Activated CD8-positive, alpha-beta memory T cell treated with anti-CD3 and anti-CD28 coated beads, Interleukin-2, amount 50 U/mL, for 48 hours (primary cell): ENCODE measurements at places on chromosomes 13 and 19.

GRCh38 chr13:77514336-77514726 lies 21.2 kb upstream of the SCEL start:
- no peak for DNase-seq

DNA sequence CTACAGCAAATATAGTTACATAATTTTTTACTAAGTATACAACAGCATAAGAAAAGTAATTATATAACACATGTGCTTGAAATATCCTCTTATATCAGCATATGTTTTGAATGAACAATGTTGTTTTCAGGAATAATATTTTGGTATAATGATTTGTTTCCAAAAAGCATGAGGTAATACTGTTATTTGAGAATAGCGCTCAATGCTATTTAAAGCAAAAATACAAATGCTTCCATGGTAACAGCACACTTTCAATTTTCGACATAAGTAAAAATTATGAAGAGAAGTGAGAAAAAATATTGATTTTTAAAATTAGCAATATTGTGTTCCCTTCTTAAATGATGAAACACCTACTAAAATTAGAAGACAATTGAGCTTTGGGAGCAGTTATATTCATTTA lies 715.9 kb upstream of the ATXN8OS start:
- DNase-seq = no peak

DNA sequence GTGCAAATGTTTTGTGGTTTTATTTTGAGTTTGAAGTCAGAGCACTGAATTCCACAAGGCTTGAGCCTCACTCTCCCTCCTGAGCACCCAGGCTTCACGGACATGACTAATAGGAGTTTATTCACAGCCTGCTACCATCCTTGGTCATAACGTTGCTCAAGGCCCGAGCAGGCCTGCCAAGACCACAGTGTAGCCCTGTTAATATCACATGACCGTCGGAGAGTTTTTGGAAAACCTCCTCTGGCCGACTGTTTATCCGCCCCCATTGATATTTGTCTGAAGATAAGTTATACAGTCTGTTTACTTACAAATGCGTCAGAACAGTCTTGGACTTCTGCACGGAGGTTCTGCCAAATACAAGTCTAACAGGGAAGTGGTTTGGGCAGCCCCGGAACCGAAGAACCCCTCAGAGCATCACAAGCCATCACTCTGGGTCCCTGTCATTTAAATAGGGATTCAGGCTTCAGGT lies 89.9 kb downstream of the COL4A2 start:
- no peak for DNase-seq

DNA sequence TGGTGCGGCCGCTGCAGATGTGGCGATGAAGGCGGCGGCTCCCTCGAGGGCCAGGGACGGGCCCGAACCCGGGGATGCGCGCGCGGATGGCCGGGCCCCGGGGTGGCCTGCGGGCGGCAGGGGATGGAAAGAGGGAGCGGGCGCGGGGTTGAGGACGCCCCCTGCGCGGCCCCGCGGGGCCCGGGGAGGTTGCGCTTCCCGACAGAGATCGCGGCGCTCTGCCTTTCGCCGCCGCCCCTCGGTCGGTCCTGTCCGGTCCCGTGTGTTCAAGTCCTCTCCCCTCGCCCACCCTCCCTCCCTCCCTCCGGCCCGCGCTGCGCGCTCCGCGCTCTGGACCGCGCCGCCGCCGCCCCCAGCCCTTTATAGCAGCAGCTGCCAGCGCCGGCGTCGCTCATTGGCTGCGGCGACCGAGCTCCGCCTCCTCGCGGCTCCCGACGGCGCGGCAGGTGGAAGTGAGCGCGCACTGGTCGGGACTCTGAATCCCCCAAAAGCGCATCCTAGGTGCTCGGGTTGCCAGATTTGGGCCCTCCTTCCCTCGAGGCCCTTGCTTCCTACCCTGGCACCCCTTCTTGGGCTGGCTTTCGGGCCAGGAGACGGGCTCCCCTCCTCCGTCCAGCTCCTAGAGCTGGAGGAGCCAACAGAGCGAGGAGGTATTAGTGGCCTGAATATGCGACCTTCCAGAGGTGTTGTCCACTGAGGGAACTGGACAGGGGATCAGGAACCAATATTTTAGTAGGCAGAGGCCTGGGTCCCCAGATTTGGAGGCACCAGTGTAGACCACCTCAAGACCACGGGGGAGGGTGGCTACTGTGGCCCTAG lies at the start of gene ELAVL3:
TSS of gene ELAVL3 (minus strand) at position 332 of the 819 bp plus-strand sequence. CDS start 438 bp downstream, outside the sequence.
- DNase-seq = no peak

- no peak for DNase-seq
These were observed 637 bp downstream of the RANBP3 start for GRCh38 chr19:5977222-5977784.

DNA sequence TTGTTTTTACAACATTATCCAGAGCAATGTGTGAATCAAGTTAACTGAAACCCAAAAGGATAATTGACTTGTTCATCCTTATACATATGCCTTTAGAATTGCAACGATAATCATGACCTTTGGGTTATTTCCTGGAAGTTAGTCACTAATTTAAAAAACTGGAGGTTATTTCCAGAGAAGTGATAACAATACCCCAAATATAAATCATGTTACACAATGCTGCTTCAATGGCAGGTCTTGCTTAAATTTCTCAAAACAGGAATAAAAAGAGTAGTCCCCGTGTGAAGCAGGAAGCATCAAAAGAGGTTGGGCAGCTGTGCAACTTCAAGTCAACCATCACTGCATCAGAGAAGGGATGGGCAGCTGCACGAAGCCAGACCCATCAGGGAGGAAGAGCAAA lies 134.4 kb downstream of the EFNB2 start:
- DNase-seq = no peak

DNA sequence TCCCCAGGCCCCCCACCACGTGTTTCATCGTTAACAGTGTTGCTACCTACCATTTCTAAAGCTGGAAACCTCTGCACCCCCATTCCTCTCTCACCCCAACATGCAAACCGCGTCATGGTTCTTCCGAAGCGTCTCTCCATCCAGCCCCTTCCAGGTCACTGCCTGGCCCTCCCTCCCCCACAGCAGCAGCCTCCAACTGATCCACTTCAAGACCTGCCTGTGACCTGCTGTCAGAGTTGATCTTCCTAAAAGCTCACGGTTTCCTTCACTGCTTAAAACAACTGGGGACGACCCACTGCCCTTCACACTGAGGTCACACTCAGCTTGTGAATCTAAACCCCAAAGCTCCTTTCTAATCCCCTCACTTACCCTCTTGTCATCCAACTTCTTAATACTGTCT lies 47.7 kb downstream of the STK24 start:
- DNase-seq = no peak

DNA sequence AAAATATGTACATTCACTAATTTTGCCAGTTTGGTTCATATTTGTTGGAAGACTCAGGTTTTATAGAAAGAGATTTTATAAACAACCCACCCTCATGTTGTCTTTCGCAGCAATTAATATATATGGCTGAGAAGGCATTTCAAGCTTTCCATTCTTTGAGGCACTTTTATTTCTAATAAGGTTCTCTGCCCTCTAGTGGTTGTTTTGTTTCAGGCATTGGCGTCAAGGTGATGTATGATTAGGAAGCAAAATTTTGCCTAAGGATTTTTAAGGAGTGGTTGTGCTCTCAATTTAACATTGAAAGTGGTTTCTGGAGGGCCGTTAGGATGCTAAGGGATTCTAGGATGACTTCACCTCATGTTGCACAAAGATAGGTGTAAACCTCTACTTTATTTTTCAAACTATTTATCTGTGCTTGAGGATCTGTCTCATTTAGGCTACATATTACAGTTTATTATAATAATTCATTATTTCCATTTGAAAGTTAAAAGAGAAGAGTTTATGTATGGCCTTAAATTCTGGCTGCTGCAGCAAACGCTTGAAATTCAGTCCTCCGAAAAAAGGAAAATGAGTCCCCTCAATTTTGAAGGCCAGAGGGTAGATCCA lies 35.9 kb downstream of the OXGR1 start:
- no peak for DNase-seq

GRCh38 chr13:35552172-35552844 lies 75.8 kb upstream of the MAB21L1 start:
- DNase-seq = no peak

DNA sequence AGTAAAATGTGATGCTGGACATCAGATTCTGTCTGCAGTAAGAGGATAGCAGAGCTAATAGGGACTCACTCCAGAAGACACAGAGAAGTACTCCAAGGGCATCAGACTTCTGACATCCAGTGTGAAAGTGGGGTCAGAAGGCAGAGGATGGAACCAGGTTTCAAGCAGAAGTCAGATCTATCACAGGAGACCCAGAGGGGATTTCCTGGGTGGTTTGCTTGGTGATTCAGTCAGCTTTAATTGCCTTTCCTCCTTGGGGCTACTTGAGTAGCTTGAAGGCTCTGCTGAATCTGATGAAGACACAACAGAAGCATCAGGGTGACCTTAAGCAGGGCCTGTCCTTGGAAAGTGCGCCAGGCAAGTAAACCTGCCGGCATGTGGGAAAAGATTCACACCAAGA lies 300.6 kb downstream of the COG6 start:
- DNase-seq = no peak

GRCh38 chr13:23456437-23457210 lies 23.1 kb upstream of the SACS start:
- DNase-seq = no peak

DNA sequence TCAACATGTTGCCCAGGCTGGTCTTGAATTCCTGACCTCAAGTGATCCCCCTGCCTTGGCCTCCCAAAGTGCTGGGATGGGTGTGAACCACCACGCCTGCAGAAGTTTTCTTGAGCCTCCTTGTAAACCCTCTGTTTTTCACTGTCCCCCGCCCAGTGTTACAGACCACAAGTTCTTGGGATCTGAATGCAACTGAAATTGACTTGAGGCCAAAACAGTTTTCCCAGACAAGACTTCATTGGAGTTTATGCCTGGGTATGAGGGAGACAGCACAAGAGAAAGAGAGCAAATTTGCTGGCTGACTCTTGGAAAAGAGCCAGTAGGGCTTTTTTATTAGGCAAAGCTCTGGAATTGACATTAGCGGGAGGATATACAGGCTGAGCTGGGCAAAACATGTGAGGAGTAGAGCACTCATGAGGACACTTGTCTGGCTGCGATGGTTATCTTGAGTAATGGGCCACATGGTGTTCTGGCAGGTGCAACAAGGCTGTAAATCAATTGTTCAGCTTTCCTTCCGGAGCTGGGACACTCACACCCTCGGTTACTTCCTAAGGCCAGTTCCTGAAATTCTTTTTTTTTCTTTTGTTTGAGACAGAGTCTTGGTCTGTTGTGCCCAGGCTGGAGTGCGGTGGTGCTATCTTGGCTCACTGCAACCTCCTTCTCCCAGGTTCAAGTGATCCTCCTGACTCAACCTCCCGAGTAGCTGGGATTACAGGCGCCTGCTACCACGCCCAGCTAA lies 12.7 kb upstream of the HNRNPL start:
- DNase-seq = no peak

DNA sequence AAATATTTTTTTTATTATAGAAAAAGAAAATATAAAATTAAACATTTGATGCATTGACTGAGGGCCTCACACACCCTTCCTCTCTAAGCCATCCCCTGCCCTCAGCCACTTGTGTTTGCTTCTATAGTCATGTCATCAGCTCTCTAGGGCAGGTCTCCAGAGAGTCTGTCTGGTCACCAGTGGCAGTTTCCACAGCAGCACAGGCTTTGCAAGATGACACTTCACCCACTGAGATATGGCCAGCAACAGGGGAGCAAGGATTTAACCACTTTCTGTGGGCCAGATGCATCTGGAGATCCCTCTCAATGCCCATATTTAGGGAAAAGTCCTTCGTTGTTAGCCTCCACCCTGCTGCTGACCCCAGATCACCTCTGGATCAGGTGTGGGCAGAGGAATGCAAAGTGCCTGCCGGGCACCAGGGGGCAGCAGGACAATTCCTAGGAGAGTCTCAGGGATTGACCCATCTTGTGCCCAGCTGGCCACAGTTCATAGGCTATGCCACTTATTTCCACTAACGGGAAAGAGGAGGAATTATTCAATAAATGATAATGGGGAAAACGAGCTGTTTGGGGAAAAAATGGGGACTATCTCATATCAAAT lies 4.8 kb downstream of the ABCC4 start:
- no peak for DNase-seq

GRCh38 chr19:58429745-58430144 lies 10.2 kb downstream of the ZNF132 start:
- no peak for DNase-seq

- peak; percentile 64 for DNase-seq
These were observed 40.3 kb upstream of the USPL1 start for GRCh38 chr13:30577401-30577852.

DNA sequence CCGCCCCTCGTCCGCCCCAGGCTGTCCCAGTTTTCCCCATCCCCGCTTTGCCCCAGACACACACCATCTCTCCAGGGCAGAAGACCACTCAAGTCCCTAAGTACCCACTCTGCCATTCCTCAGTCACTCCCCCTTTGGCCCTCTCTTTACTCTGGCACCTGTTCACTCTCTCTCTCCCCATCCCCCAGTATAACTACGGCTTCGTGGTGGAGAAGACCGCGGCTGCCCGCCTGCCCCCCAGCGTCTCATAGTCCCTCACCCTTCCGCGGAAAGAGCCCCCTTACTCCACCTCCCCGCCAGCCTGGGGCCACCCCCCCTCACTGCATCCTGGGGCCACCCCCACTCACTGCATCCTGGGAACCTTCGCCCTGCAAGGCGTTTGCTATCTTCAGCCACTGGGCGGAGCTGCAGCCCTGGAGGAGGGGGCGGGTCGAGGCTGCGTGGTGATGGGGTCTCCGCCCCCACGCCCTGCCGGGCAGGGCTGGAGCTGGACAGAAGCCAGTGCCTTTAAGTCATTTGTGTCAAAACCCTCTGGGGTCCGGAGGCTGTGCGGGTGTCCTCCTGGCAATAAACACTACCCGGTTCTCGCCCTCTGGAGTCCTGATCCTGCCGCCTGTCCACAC lies 5.0 kb downstream of the MVB12A start:
- DNase-seq = peak; percentile 68

DNA sequence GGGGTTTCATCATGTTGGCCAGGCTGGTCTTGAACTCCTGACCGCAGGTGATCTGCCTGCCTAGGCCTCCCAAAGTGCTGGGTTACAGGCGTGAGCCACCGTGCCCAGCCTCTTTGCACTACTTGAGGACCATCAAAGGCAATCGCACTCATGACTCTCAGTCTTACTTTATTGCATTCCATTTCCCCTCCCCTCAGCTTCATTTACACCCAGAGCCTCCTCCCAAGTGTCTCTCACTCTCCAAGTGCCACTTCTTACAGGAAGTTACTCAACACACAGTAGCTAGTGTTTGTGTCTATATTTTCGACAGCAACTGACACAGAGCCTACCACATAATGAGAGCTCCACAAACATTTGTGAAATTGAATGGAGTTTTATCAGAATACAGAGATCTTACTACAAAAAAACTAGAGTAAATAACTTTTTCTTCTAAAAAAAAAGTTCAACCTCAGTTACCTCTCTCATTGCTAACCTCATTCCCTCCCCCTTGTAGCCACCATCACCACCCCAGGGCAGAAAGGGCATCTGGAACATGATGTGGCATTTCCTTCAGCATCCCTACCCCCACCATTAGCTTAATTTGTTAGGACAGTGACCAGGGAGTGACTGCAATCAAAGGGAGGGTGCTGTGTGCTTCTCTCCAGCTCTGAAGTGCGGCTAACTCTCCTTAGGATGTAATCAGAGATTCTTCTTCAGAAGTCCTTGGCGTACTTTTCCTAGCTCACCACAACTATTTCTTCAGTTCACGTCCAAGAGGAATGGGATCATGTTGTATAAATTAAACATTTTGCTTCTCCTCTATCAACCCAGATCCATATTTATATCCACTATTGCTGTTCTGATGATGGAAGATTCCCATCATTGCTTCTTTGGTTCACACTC lies 17.0 kb upstream of the RUBCNL start:
- no peak for DNase-seq

GRCh38 chr13:55013051-55013450 lies 1984.4 kb downstream of the OLFM4 start:
- DNase-seq = no peak

- DNase-seq = no peak
These were observed 606.0 kb downstream of the EFNB2 start for GRCh38 chr13:105929505-105929904.
